Gastroesophageal sphincter (tissue), 4 donors: ENCODE measurements at places on chromosomes 5 and 9.

GRCh38 chr9:70480405-70480980, 66.0 kb upstream of the KLF9 start:
- ATAC-seq, result peak; percentile 89

DNA sequence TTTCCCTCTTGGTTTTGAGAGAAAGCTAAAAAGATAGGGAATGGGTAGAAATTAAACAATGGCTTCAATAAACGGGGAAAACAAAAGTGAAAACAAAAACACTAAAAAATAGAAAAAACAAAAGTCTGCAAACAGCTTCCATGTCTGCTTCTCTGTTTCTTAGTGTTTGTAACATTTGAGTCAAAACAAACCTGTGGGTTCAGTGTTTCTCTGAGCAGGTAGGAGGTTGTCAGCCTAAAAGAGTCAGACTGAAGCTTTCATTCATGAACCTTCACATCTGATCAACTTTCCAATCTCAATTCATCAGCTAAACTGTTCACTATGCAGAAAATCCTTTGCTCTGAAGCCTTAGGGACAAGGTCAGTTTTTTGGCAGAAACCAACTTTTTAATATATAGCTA, 102.5 kb upstream of the ADAMTS16 start:
- ATAC-seq, result no peak

DNA sequence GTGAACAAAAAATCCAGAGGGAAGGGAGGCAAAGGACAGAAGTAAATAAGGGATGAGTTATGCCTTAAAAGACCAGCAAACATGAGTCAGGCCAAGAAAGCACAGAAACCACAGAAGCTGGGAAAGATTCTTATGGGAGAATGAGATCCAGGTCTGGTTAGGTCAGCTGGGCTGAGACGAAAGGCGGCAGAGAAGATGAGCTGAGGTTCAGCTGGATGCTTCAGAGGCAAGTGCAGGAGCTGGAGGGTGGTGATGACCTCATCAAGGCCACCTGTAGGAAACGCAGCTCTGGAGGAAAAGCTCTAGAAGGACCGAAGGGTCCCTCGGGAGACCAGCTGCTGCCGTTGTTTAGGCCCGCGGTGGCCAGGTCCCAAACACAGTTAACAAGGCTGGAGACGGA, 152.0 kb downstream of the MYO10 start:
- no peak for ATAC-seq

- ATAC-seq, result no peak
These were observed 1.4 kb upstream of the ANKRD33B start for GRCh38 chr5:10562201-10563109.

- no peak for ATAC-seq
These were observed 104.6 kb downstream of the ELAVL2 start for GRCh38 chr9:23721466-23721865.

DNA sequence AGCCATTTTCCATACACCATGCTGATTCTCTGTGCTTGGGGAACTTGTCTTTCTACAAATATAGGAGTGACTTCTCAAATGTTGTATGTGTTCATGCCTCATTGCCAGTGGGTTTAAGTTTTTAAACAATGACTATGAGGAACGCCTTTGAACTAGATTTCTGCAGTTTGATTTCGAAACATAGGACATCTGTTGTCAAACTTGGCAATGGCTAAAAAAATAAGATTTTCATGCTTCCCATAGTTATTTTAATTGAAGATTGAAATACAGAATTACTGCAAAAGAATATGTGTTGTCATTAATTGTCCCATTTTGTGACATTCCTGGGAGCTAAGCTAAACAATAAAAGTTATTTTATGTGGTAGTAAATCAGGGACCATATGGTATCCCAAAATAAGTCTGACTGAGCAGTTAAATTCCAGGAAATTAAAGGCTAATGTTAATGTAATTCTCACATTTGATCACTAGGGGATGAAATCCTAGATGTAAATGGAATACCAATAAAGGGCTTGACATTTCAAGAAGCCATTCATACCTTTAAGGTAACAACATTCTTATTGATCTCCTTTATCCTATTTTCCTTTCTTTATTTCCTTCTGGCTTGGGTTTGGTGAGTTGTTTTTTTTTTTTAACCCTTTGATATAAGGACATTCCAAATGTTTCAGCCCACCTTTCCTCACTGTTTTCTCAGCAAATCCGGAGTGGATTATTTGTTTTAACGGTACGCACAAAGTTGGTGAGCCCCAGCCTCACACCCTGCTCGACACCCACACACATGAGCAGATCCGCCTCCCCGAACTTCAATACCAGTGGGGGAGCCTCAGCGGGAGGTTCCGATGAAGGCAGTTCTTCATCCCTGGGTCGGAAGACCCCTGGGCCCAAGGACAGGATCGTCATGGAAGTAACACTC, 116.7 kb downstream of the GOLPH3 start:
- no peak for ATAC-seq

DNA sequence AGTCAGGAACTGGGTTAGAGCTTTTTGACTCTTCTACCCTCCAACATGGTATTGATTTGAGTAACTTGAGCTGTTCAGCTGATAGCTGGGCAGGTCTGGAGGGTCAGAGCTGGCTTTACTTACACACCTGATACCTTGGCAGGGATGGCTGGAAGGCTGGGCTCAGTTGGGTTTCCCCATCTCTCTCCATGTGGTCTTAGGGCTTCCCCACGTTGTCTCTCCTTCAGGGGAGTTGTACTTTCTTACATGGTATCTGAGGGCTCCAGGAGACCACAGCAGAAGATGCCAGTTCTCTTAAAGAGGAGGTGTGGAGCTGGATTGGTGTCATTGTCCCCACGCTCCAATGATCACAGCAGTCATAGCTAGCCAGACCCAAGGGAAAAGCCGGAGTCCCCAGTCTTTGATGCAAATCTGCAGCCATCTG, 25.6 kb downstream of the ISOC1 start:
- ATAC-seq, result no peak

DNA sequence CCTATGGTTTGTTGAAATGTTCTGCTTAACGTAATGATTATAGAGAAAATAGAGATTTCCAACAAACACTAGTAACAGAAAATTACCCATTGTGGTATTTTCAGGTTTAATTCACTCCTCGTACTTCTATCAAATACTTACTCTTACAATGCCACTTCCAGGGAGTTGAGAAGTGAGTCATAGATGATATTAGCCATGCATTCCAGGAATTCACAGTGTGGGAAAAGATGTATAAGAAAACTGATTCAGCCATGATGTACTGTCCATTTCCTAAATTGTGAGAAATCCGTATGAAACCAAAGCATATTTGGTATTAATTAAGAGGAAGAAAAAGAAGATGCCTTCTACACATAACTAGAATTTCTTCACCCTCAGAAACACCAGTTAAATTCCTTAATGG, 1854.6 kb upstream of the WWC1 start:
- no peak for ATAC-seq

DNA sequence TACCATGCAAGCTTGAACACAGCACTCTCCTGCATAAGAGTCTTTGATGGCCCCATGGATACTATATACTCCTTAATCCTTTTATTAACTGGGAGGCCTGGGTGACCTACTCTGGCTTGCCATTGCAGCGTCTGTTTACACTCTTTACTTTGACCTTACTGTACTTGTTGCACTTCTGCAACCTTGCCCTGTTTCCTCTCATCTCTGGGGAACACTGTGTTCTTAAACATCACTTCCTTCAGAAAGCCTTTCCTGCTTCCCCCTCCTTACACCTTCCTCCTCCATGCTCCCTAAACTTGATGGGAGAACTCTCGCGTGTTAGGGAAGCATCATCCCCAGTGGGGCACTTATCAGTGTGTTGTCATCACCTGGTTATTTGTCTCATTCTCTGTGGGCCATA, 222.3 kb downstream of the NR3C1 start:
- ATAC-seq, result no peak

GRCh38 chr5:165781738-165782137, 2276.3 kb downstream of the MAT2B start:
- ATAC-seq, result no peak

DNA sequence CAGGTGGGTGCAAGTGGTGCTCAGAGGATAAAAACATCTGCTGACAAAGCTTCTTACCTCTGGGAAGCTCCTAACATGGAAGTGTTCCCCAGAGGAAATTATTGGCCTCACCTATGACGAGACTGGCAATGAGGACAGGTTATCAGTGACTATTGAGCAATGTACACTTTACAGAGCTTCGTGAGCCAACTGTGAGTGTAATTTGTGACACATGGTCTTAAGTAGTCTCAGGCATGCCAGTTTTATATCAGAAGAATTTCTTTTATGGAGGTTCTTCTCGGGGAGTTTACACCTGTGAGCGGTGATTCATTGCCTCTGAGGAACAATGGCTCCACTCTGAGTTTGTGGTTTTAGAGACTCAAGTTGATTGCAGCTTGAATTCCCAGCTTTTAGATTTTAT, 11.3 kb downstream of the ANKDD1B start:
- ATAC-seq, result no peak

- ATAC-seq, result no peak
These were observed 573.1 kb downstream of the TLE4 start for GRCh38 chr9:80144856-80145255.

GRCh38 chr5:73727470-73727869, 101.5 kb downstream of the ARHGEF28 start:
- ATAC-seq, result no peak

- ATAC-seq, result no peak
These were observed 12.8 kb upstream of the NDFIP1 start for GRCh38 chr5:142095651-142096330.

GRCh38 chr9:19924080-19924479, 135.2 kb upstream of the SLC24A2 start:
- no peak for ATAC-seq

DNA sequence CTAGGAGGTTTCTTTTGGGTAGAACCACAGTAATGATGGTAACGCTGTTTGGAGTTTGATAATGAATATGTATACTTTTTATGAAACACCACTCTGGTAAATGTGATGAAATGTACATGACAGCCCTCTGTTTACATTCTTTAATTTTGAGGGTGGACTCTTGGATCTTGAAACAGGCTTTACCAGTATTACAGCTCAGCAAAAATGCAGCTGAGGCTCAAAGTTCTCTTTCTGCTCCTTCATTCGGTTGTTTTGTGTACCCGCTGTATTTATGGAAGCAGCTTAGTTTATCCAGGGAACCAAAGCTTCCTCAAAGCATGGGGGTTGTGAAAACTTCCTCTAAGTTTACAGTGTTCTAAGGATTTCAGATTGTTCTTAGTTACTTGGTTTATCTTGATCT, 11.1 kb downstream of the GAPVD1 start:
- ATAC-seq, result no peak

DNA sequence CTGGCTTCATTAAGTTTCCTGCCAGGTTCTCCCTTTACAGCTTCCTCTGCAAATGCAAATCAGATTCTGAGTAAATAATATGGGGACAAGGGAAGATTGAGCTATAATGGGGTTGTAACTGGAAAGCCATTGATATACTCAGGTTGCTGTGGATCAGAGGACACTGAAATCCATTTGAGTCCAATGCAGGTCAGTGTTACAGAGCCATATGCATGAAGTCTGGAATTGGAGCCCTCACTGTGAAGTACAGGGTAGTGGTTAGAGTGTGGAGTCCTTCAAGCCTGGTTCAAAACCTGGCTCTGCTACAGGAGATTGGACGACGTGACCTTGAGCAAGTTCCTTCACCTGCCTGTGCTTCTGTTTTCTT, 48.7 kb downstream of the TIMD4 start:
- no peak for ATAC-seq

- ATAC-seq, result no peak
These were observed 158.6 kb upstream of the SHB start for GRCh38 chr9:38227656-38228055.

DNA sequence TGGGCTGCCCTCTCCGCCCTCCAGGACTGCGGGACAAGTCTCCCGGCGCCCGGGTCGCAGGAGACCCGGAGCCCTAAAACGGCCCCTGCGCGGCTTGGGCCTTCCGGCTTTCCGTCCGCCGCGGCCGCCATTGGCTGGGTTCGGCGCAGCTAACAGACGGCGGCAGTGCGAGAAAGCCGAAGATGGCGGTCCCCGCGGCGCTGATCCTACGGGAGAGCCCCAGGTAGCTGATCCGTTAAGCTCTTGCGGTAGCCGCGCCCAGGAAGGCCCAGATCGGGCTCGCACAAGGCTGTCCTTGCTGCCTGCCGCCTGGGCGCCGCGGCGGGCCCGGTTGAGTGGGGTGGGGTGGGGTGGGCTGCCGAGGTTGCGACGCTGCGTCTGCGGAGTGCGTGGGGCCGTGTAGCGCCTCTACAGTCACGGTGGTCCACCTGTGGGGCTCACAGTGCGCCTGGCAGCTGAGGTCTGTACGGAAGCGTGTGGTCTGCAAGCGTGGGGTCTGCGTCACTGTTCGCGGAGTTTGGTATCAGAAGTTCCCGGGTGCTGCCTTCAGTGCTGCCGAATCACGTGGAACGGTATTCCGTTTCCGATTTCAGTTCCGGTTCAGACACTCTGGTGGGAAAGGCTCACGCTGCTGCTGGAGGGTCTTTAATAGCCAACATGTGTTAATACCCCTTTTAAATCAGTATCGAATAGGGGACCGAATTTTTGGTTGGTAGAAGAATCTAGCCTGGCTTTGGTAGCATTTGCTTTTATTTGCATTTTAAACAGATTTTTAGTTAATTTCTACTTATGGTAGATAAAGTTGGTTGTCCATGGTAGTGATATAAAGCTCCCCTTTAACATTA, at the start of gene COMMD10:
COMMD10 (plus strand) TSS at position 155 of the 845 bp plus-strand sequence.
- peak; percentile 88 for ATAC-seq

- no peak for ATAC-seq
These were observed 33.0 kb downstream of the CAMK2A start for GRCh38 chr5:150256410-150257064.

DNA sequence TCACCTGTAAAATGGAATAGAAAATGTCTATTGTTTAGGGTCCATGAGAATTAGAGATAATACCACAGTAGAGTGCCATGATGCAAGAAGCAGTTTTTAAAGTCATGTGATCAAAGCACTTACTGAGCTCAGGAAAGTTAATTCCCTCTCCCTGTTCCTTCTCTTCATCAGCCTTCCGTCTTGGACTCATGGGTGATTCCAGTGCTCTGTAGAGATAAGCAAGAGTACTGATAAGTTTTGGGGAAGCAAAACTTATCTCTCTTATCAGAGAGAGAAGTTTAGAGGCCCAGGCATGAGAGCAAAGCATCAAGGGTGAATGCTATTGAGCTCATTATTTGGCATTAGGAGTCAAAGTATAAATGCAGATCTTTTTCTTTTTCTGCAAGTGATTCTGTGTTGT, 410.1 kb downstream of the AGTPBP1 start:
- ATAC-seq, result no peak

- ATAC-seq, result no peak
These were observed 668.4 kb upstream of the CCNG1 start for GRCh38 chr5:162769019-162769418.

DNA sequence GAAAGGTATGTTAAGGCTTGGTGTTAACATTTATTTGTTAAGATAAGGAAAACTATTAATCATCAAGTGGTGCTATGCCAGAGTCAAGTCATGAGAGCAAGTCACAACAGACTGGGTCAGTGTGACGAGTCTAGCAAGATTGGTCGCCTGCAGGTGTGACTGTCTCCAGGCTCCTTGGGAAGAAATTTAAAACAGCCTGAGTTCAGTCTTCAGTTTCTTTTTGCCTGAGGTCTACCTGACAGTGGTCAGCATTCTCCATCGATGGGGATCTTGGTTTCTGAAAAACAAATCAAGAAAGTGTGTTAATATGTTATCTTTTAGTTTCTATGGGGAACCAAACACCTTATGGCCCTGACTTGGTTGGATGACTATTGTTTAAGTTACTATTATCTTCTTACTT, 56.3 kb downstream of the CETN3 start:
- ATAC-seq, result no peak
